ENCODE measurements at places on chromosomes 16 and 17. TPM values are rescaled to one million over a fixed set of nuclear protein-coding genes. Genes with fewer than 3 reads are reported as not detected.
A peak's percentile ranks its signal among the peaks of the same experiment; 100 is the strongest.

GCGR gene
- total RNA-seq = 0.17 TPM

ELMO3 gene
- 0.33 TPM for total RNA-seq

PPM1E gene
- total RNA-seq = 0.91 TPM

P2RX5 gene
- 1.5 TPM for total RNA-seq

- DNase-seq = no peak
- H3K4me3 ChIP-seq = no peak overlapping the region
- H3K36me3 ChIP-seq = no peaks in the 10 kb centered on the region
These were observed 41.3 kb downstream of the GPRC5B start for GRCh38 chr16:19843371-19843770.

GRCh38 chr16:82630688-82631087 is 3.9 kb downstream of the CDH13 start:
- H3K27ac ChIP-seq = peak overlapping the region; percentile 34
- no peak overlapping the region for H3K4me3 ChIP-seq
- no peaks in the 10 kb centered on the region for H3K36me3 ChIP-seq

- H3K4me3 ChIP-seq = no peak overlapping the region
- no peak overlapping the region for H3K27ac ChIP-seq
- no peaks in the 10 kb centered on the region for H3K36me3 ChIP-seq
- peaks cover 12% of the 10 kb centered on the region for H3K4me1 ChIP-seq
- H3K27me3 ChIP-seq = no peaks in the 10 kb centered on the region
These were observed 26.2 kb downstream of the SLC39A11 start for GRCh38 chr17:73066148-73066884.

DNA sequence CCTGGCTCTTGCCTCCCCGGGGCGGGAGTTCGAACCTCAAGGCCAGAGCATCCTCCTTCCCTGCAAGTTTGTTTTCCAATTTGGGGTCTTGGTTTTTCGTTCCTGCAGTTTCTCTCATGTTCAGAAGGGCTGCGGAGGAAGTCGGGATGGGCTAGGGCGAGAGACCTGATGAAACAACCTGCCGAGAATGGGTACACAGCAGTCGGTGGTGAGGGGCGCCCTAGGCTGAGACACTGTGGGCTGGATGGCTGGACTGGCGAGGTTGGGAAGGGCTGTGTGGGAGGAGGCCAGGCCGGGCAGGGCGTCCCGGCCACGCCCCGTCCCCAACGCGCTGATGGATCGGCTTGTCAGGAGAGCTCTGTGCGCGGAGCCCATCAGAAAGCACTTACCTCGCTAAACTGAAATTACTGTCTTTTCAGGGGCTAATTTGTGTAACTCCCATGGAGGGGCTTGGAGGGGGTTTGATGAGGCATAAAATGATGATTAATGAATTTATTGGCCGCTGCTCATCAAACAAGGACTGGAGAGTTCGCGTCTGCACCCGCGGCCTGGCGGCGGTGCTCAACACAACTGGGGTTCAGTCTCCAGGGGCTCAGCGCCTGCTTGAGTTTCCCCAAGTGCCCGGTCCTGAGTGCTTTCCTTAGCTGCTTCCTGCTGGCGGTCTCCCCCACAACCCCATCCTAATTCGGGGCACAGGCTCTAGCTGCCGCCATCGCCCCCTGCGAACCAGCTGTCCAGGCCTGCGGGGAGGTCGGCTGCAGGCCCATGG is 9.0 kb downstream of the IRX5 start:
- no peak overlapping the region for H3K4me3 ChIP-seq
- no peaks in the 10 kb centered on the region for H3K36me3 ChIP-seq
- H3K4me1 ChIP-seq = peaks cover 20% of the 10 kb centered on the region
- H3K27ac ChIP-seq = no peak overlapping the region
- H3K27me3 ChIP-seq = peaks cover 97% of the 10 kb centered on the region

DNA sequence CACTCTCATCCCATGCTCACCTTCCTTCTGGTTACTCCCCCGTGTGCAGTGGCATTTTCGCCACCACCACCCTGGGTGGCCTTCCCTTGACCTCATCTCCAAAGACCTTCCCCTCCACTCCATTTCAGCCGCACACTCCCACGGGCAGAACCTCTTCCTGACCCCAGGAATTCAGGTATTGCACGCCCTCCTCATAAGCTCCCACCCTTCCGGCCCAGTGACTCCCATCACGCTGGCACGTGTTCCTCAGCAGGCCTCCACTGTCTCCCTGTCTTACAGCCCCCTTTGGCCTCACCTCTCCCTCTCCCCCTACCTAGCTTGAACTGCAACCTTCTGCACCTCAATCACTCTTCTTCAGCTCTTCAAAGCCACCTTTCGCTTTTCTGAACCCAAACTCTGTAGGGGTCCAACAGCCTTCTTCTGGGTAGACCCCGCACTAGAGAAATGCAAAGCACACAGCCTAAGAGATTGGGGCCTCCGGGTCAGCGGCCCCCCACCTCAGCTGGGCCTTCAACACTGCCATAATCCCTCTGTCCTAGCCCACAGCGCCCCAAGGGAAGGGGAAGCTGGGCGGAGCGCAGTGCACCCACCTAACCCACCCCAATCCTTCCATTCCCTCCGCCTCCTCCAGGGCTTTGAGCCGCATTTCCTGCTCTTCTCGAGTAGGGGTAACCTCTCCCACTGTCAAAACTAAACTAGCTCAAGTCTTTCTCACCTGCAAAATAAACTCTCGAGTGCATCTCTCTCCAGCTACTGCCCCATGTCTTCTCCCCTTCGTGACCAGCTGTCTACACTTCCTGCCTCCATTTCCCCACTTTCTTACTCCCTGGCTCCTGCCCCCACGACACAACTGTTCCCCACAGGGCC is 1.7 kb upstream of the TMEM97 start:
- no peak for DNase-seq
- H3K27ac ChIP-seq = no peak overlapping the region
- H3K27me3 ChIP-seq = no peaks in the 10 kb centered on the region
- H3K36me3 ChIP-seq = no peaks in the 10 kb centered on the region

- no peak overlapping the region for H3K4me3 ChIP-seq
- no peaks in the 10 kb centered on the region for H3K27me3 ChIP-seq
- H3K27ac ChIP-seq = no peak overlapping the region
- H3K36me3 ChIP-seq = peaks cover 33% of the 10 kb centered on the region
- H3K4me1 ChIP-seq = no peaks in the 10 kb centered on the region
These were observed 46.5 kb upstream of the CRISPLD2 start for GRCh38 chr16:84773312-84773711.

DNA sequence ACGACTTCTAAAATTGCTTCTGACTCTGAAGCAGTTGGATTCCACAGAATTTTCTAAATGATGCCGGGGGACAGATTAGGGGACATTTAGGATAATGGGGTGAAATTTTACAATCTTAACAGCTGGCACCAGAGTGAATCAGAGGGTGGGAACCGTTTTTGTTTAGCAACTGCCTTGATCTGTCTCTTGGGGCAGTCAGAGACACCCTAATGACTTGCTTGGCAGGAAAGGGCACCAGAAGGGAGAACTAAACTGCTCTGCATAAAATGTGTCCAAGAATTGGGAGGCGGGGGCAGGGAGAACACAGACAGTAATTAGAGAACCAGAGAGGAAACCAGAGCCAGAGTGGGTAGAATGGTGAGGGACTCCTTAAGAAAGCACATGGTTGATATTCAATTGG is 6.1 kb upstream of the ABCC12 start:
- H3K27me3 ChIP-seq = peaks cover 14% of the 10 kb centered on the region
- no peak for DNase-seq
- H3K36me3 ChIP-seq = no peaks in the 10 kb centered on the region
- no peak overlapping the region for H3K27ac ChIP-seq

DNA sequence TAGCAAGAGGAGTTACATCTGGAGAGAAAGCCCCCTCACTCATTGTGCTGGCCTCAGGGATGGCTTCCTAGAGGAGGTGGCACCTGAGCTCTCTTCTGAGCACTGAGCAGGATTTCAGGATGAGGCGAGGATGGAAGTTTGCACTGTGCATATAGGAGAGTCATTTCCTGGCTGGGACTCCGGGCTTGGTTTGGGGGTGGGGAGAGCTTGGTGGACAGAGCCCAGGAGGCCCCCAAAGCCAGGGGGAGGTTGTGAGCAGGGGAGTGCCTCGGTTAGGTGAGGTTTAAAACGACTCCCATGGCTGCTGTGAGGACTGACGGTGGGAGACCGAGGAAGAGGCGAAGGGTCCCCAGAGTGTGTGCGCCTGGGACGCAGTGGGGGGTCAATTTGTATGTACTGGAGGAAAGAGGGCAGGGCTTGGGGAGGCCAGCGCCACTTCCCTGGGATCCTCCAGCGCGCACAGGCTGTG is 1.2 kb downstream of the CAMKK1 start:
- no peaks in the 10 kb centered on the region for H3K36me3 ChIP-seq
- DNase-seq = no peak
- peak overlapping the region; percentile 88 for H3K4me3 ChIP-seq
- H3K4me1 ChIP-seq = peaks cover 91% of the 10 kb centered on the region
- no peaks in the 10 kb centered on the region for H3K27me3 ChIP-seq
- peak overlapping the region; percentile 88 for H3K27ac ChIP-seq

DNA sequence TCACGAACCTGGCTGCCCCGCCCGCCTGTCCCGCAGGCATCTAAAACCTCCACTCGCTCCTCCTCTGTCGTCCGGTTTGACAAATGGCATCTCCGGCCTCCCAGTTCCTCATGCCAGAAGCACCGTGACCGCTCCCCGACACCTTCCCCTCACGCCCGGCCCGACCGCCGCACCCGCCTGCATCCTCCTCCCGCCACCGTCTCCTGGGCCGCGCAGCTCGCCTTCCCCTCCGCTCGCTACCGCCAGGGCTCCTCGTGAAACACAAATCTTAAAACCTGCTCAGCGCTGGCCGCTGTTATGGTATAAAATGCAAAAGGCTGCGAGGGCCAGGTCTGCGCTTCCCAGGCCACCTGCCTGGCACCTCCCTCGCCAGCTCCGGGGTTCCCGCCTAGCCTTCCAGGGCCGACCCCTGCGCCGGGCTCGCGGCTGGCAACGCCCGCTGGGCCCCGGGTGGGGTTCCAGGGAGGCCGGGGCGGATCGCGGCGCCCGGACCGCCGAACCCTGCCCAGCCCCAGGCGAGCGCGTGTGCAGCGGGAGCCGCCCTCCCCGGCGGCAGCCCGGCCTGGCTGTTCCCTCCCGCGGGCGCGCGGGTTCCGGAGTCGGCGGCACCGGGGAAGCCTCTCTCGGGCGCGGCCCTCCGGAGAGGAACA is 488 bp downstream of the SPSB3 start:
- H3K27me3 ChIP-seq = no peaks in the 10 kb centered on the region
- peaks cover 15% of the 10 kb centered on the region for H3K36me3 ChIP-seq
- H3K4me1 ChIP-seq = peaks cover 30% of the 10 kb centered on the region
- H3K4me3 ChIP-seq = peak overlapping the region; percentile 92
- peak overlapping the region; percentile 87 for H3K27ac ChIP-seq
- no peak for DNase-seq

GRCh38 chr17:39196808-39197291 is 619 bp downstream of the CACNB1 start:
- peak overlapping the region; percentile 89 for H3K4me3 ChIP-seq
- peaks cover 29% of the 10 kb centered on the region for H3K36me3 ChIP-seq
- H3K27ac ChIP-seq = peak overlapping the region; percentile 95

- no peak overlapping the region for H3K27ac ChIP-seq
- no peaks in the 10 kb centered on the region for H3K36me3 ChIP-seq
- DNase-seq = no peak
- H3K4me3 ChIP-seq = no peak overlapping the region
- H3K27me3 ChIP-seq = no peaks in the 10 kb centered on the region
- H3K4me1 ChIP-seq = peaks cover 17% of the 10 kb centered on the region
These were observed 26.8 kb upstream of the SMPD3 start for GRCh38 chr16:68475071-68475470.

- no peak overlapping the region for H3K4me3 ChIP-seq
- H3K27me3 ChIP-seq = no peaks in the 10 kb centered on the region
- H3K4me1 ChIP-seq = peaks cover 19% of the 10 kb centered on the region
- no peak overlapping the region for H3K27ac ChIP-seq
These were observed 8.0 kb downstream of the TNFAIP1 start for GRCh38 chr17:28343491-28343932.

DNA sequence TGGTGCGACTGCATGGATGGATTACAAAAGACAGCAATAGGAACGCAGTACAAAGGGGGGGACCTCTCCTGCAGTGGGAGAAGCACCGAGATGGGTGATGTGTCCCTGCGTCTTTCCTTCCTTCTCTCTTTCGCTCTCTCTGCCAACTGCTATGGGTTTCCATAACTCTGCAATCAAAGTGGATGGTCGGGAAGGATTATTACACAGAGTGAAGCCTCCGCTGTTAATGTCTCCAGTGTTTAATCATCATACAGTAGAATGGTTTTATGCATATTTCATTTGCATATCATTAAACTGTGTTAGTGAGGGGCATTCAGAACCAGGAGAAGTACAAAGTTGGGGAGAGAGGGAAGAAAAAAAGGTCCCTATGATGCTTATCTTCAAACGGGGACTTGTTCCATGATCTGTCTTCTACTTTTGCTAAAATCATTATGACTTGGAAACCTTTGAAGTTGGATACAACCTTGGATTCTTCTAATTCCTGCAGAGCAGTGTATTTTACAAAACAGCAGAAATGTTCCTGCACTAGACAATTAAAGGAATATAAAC is 255.9 kb upstream of the PMFBP1 start:
- H3K27me3 ChIP-seq = no peaks in the 10 kb centered on the region
- DNase-seq = no peak
- H3K4me1 ChIP-seq = no peaks in the 10 kb centered on the region
- H3K36me3 ChIP-seq = no peaks in the 10 kb centered on the region

DNA sequence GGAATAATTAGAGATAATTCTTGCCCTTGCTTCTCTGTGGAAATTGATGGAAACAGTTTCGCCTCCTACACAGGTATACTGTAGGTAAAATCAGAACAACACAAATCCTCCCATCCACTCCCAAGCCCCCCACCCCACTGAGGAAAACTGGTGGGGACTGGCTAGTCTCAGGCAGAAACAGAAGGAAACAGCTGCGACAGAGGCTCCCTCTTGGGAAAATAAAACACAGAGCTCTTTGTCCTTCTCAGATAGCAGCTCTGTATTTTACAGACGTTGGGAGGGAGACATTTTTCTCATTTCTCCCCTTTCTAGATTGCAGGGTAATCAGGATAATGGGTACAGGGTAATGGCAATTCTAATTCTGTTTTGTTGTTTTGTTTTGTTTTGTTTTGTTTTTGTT is 1.1 kb downstream of the SLFN13 start:
- no peak overlapping the region for H3K27ac ChIP-seq
- DNase-seq = no peak
- peak overlapping the region; percentile 51 for H3K4me3 ChIP-seq
- H3K27me3 ChIP-seq = no peaks in the 10 kb centered on the region
- no peaks in the 10 kb centered on the region for H3K36me3 ChIP-seq

All from esophagus muscularis mucosa (tissue), 4 donors.